ENCODE measurements at places on chromosomes 13 and 19. TPM values are rescaled to one million over a fixed set of nuclear protein-coding genes. Genes with fewer than 3 reads are reported as not detected.
A peak's percentile ranks its signal among the peaks of the same experiment; 100 is the strongest.

GRCh38 chr13:110353339-110353977 lies 46.4 kb downstream of the COL4A2 start:
- DNase-seq, result no peak

DNA sequence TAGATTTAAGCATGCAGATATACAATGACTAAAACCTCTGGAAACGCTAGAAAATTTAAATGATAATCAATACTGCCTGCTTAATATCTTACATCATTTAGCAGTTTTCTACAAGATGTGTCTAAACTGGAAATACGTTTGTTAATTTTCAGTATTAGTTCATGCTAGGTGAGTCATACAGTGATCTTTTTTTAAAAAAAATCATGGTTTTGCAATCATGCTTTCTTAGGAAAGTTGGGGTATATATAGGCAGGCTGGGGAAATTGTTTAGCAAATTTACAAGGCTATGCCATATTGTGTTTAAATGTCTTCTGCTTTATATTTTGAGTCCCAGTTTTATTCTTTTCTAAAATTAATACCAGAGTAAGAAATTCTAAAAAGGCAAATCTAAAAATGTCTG lies 245.4 kb upstream of the SPRY2 start:
- DNase-seq, result no peak

- DNase-seq, result no peak
Observed at GRCh38 chr13:41788552-41788951, 172.4 kb downstream of the VWA8 start.

DNA sequence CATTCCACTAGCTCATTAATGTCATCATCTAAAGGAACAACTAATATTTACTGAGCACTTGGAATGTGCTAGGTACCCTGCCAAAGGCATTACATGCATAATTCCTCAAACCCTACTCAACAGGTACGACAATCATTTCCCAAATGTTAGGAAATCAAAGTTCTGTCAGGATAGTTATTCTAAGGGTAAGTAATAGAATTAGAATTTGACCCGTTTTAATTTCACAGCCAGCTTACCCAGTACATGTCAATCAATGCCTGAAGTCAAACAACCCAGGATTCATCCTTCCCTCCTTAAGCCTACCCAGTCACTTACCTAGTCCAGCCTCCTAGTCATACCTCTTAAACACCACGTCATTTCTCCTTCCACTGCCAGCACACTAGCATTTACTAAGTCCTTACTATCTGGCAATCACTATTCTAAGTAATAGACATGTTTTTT lies 2.4 kb downstream of the LNX2 start:
- no peak for DNase-seq

- no peak for DNase-seq
Observed at GRCh38 chr19:45467115-45467455, 711 bp upstream of the FOSB start.

GRCh38 chr13:72145383-72145782 lies 278.4 kb upstream of the DACH1 start:
- DNase-seq, result no peak

- no peak for DNase-seq
Observed at GRCh38 chr13:46380242-46380641, 6.8 kb downstream of the RUBCNL start.

DNA sequence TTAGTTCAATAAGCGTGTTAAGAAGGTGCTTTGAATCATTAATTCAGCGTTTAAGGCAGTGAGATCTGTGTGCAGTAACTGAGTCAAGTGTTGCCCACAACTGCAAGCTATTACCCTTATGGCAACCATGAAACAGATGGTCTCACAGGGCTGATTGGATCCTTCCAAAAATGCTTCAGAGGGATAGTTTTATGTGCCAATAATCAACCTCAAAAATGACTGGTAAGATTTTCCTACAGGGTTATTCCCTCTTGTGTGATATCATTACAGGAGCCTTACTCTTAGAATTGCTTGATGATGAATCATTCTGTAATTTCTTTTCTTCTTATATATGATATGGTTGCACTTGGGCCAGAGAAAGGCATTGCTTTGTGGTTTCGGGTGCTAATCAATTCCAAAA lies 1299.2 kb upstream of the ATXN8OS start:
- no peak for DNase-seq

DNA sequence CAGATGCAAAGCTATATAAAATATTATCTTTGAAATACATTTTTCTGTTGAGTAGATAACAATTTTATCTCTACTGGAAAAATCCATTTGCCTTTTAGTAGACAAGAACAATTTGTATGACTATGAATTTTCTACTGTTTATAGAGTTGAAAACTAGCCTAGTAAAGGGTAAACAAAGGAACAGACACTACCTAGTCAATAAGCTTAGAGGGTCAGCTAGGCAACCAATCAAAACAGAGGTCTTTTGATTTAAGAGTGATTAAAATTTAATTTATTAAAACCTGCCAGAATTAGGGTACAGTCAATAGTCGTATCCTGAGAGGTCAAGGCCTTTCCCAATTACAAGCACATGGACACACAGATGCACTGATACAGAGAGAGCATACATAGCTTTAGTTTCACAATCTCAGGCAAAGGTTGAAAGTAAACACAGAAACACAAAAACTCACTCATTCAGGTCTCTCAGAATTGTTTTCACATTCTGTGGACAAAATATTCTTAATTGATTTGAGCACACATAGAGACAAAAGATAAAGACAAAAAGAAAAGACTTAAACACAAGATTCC lies 24.5 kb upstream of the GPC6 start:
- no peak for DNase-seq

DNA sequence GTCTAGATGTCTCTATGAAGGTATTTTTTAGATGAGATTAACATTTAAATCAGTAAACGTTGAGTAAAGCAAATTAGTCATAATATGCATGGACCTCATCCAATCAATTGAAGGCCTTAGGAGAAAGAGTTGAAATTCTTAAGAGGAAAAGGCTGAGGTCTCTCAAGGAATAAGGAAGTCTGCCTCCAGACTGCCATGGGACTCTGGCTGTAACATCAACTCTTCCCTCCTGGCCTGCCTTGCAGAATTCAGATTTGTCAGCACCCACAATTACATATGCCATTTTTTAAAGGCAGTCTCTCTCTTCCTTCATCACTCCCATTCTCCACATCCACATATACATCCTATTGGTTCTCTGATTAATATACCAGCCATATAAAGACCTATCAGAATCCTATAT lies 28.8 kb upstream of the INTS6 start:
- DNase-seq, result no peak

- peak; percentile 53 for DNase-seq
Observed at GRCh38 chr13:52405767-52406494, at the start of gene THSD1. THSD1 (minus strand) TSS chr13:52406172; CDS start chr13:52402600, 3,572 bp downstream.

DNA sequence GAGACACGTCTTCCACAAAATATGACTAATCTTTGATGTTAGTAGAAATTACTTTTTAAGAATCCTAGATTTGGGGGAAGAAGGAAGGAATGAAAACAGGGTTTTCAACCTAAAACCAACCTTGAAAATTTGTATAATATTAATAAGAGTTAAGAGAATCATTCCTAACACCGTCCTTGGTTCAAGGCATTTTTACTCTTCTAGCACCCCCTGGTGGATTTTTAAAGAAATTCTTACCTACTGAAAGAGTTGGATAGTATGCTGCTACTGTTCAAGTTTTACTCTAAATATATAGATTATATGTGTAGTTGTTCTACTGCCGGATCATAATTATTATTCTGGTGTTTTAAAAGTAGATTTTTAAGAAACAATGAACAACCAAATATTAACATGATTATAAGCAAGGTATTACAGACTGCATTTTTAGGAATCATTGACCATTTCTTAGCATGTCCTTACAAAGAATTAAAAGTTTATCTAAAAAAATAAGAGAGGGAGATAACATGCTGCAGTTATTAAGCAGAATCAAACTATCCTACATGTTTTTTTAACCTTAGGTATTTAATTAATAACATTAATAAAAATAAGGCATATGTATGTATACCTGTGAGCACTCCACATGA lies 7.4 kb upstream of the SLITRK6 start:
- no peak for DNase-seq

- DNase-seq, result peak; percentile 80
Observed at GRCh38 chr19:13849991-13850909, 26.7 kb upstream of the NANOS3 start.

GRCh38 chr13:101465877-101466276 lies 13.4 kb downstream of the ITGBL1 start:
- DNase-seq, result no peak

GRCh38 chr13:29454931-29455481 lies 140.5 kb downstream of the SLC7A1 start:
- no peak for DNase-seq

DNA sequence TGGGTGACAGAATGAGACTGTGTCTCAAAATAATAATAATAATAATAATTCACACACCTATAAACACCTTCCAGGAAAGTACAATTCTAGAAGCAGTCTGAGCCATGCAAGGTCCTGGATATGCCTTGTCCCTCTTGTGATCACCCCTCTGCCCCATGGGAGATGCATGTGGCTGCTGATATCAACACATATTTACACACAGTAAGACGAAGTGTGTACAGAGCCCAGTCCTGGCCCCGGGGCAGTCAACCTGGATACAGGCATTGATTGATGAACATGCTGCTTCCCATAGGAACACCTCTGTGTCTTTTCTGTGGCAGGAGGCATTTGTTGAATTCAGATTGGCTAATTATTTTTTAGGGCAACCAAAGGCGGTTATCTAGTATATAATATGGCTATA lies 3.2 kb downstream of the SULT2A1 start:
- DNase-seq, result no peak

- DNase-seq, result peak; percentile 50
Observed at GRCh38 chr13:98571955-98572662, 4.8 kb downstream of the STK24 start.

- DNase-seq, result no peak
Observed at GRCh38 chr13:110774051-110774450, 60.6 kb downstream of the ING1 start.

DNA sequence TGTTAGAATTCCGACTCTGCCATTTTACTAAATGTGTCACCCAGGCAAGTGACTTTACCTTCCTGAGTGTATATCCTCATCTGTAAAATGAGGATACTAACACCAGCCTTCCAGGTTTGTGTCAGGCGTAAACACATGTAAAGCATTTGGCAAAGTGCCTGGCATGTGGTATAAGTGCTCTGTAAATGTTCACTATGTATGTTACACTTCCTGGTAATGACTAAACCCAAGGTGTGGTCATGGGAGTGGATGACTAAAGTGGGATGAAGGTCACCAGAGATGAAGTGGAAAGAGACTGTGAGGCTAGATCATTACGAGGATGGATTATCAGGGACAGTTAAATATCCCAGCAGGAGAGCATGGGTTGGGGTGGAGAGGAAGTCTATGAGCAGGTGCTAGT lies 25.6 kb downstream of the DEDD2 start:
- DNase-seq, result no peak

GRCh38 chr19:13729859-13730258 lies 34.5 kb upstream of the MRI1 start:
- no peak for DNase-seq

GRCh38 chr13:114166381-114167131 lies 12.5 kb upstream of the CFAP97D2 start:
- DNase-seq, result no peak

DNA sequence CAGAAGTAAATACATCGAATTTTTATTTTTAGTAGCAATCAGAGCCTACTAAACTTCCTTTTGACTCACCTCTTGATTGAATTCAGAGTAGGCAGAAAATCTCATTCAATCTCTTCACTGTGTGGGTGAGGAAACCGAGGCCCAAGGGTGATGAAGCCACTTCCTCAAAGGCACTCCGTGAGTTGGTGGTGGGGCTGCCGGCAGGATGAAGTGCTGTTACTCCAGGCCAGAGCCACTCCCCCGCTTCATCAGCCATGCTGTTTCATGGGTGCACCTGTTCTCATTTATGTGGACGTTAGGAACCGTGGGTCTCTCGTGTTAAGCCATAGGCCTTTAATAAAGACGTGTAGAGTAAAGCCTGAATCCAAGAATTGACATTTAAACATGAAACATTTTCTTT lies 13.2 kb downstream of the ING1 start:
- no peak for DNase-seq

GRCh38 chr19:34837262-34837661 lies 64.2 kb upstream of the ZNF599 start:
- DNase-seq, result no peak

GRCh38 chr13:33483471-33483870 lies 197.9 kb upstream of the STARD13 start:
- no peak for DNase-seq

DNA sequence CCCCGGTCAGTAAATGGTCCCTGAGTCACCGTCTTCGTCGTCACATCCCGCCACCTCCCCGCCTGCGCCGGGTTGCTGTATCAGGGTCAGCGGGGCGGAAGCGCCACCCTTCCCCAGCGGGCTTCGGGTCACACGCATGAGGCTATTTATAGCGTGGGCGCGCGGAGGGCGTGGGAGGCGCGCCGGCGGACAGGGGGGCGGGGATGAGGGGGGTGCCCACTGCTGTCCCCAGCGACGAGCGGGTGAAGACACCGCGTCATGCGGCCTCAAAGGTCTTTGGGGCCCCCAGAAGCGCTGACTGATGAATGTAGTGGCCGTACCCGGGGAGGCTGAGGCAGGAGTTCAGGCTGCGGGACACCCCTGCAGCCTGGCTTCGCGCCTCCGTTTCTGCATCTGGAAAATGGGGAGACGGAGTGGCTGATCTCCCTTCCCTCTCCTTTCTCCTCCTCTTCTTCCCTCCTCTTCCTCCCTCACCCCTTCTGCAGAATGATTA lies 7.9 kb downstream of the UNC13A start:
- peak; percentile 70 for DNase-seq

GRCh38 chr19:10044390-10044789 lies 31.1 kb downstream of the RDH8 start:
- DNase-seq, result no peak

DNA sequence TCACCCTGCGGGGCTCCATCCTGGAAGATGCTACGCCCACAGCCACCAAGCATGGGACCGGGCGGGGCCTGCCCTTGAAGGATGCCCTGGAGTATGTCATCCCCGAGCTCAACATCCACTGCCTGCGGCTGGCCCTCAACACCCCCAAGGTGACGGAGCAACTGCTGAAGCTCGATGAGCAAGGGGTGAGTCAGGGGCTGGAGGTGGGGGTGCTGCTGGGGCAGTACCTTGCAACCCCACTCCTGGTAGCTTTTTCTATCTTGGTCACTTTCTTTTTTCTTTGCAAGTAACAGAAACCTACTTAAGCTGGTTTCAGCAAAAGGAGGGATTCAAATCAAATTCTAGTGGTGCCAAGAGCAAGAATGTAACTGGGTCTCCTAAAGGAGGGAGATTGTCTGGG lies 124.1 kb downstream of the DPF1 start:
- no peak for DNase-seq

The TMEM238 gene
- total RNA-seq, result 1.3 TPM

The TYROBP gene
- total RNA-seq, result not detected

The CNN1 gene
- total RNA-seq, result 2.3 TPM

The KCNC3 gene
- 10.6 TPM for total RNA-seq

The ERICH4 gene
- total RNA-seq, result not detected

The LIN7B gene
- total RNA-seq, result 32.6 TPM

The BABAM1 gene
- 85.7 TPM for total RNA-seq

The ZNF563 gene
- 3.8 TPM for total RNA-seq

The NLRP7 gene
- not detected for total RNA-seq

The AMER2 gene
- 1.5 TPM for total RNA-seq

The PSMD8 gene
- total RNA-seq, result 156 TPM

The INAFM1 gene
- total RNA-seq, result 65.0 TPM

The ISOC2 gene
- 24.9 TPM for total RNA-seq

The PSG3 gene
- not detected for total RNA-seq
